Astrocyte (in vitro differentiated cells and primary cell): ENCODE measurements at places on chromosomes 7 and 10. TPM values are rescaled to one million over a fixed set of nuclear protein-coding genes. Genes with fewer than 3 reads are reported as not detected.

GRCh38 chr10:59903871-59904270, 2.5 kb downstream of the CCDC6 start:
- peak; percentile 50 for DNase-seq

- DNase-seq: peak; percentile 31
Observed at GRCh38 chr7:151671514-151671913, 151.8 kb upstream of the RHEB start.

Gene PNLIP
- not detected in 2 replicates for total RNA-seq

Gene ANKRD22
- total RNA-seq: not detected in 2 replicates

Gene VENTX
- total RNA-seq: 0.11 TPM in 1 of 2 replicates, not detected in the other
